ENCODE measurements at places on chromosomes 3 and 15.

DNA sequence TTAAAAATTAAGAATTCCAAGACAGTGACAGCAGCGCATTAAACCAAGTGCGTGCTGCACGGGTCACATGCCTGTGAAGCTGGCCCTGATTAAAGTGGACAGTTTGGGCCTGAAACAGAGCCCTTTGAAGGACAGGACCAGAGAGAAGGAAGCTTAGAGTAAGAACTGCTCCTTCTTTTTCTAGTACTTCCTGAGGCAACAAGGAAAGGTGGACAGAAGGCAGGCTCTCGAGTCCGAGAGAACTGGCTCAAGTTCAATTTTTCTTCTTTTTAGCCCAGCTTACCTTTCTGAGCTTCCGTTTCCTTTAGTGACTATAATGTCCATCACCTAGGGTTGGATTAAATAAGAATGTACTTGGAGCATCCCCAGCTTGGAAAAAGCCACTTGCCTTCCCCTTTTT, 26.9 kb downstream of the ANP32A start:
- no peak for DNase-seq

- no peak for DNase-seq
Observed at GRCh38 chr15:99931703-99932603, 198.7 kb upstream of the LYSMD4 start.

DNA sequence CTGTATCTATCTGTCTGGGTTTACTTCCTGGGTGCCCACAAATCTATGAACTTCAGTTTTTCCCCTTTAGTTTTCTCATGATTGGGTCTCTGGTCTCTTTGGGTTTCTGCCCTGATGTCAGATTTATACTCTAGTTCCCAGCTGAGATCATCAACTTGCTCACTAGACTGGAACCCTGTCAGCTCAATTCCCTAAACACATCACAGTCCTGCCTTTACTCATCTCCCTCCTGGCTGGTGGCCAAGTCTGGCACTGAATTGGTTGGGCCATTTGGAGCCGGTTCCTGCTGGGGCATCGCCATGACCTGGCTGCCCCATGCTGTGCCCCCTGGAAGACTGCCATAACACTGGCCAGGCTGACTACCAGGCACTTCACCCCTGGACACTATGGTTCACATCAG, 345.3 kb downstream of the CHST2 start:
- no peak for DNase-seq

- no peak for DNase-seq
Observed at GRCh38 chr3:13189639-13190377, 116.6 kb upstream of the IQSEC1 start.

DNA sequence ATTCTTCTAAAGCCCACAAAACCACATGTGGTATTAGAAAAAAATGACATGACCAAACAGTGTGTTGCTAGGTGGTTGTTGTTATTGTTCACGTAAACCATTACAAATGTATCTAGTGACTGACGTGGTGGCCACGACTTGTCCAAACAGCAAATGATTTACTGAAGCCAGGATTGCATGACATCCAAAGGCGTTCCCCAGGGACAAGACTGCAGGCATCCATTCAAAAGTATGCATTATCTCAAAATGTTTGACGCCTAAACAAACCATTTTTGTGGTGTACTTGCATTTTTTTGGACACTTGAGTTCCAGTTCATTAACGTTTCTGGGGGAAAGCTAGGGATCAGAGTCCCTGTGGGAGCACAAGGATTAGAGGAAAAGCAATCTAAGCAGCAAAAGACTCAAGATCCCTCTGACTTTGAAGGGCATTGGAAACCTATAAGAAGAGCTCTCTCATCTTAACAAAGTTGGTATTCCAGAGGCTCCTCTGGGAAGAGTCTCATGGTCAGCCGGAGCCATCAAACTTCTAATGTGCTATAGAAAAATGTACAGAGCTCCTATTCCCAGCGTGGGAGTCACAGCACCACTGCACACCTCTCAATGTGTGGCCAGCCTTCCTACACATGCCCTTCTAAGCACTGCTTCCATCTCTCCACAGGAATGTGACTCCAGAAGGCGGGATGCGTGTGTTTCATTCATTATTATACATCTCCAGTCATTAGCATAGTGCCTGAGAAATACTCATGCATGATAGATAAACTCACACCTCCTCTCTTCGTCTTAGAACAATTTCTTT, 62.9 kb downstream of the FBN1 start:
- no peak for DNase-seq

DNA sequence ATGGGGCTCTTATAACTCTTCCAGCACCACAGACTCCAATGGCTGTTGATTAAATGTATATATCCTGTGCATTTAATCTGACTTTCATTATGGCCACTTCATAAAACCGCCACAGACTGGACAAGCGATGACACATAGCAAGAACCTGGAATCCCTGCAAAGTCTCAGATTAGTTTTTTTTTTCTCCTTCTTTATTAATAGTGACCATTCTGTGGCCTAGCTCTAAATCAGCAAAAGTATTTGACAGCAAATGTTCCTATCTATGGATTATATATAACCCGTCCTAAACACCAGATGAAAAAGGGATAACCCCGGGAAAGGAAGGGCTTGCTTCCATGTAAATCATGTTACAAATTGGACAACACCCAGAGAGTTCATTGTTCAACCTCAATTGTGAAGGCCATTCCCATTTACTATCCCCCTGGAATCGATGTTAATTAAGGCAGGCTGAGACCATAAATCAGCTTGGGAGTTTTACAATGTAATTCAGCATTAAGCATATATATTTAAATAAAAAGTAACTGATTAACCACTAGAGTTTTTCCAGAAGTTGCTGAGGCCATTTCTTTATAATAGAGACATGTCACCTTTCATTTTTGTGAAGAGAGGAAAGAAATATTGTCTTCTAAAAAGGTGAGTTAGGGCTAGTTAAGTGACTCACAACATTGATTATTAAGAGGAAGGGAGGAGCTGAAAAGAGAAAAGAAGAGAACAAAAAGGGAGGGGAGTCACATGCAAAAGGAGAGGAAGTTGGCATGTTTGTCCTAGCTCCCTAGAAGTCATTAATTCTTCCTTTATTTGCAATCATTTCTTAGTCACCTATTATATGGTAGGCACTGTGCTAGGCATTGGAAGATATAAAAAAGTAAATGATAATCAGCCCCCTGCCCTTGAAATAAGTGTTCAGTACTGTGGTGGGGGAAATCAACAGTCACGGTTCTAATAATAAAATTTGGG, 26.2 kb downstream of the ALDH1A2 start:
- no peak for DNase-seq

GRCh38 chr15:80846031-80846815, 67.1 kb downstream of the CEMIP start:
- DNase-seq = no peak

GRCh38 chr15:79884204-79884596, 12.6 kb downstream of the MTHFS start:
- no peak for DNase-seq

DNA sequence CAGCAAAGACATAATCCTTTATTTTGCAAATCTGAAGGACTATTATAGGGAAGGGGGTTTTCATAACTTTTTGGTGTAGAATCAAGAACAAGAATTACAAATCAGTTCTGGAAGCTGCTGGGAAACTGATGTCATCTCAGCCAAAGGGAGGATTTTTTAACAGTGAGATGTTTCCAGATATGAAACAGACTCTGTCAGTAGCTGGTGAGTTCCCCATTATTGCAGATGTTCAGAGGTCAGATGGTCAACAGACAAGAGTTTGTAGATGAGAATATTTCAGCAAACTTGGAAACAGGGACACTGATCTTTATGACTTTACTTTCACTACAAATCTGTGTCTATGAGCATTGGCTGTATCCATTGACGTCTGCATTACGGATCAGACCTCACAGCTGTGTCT, 71.9 kb upstream of the LPP start:
- DNase-seq = no peak

GRCh38 chr3:172341482-172342059, 106.7 kb downstream of the GHSR start:
- no peak for DNase-seq

GRCh38 chr15:100867433-100867832, 12.2 kb upstream of the ALDH1A3 start:
- DNase-seq = no peak

- DNase-seq = no peak
Observed at GRCh38 chr15:76060118-76060989, 569 bp downstream of the TMEM266 start.

DNA sequence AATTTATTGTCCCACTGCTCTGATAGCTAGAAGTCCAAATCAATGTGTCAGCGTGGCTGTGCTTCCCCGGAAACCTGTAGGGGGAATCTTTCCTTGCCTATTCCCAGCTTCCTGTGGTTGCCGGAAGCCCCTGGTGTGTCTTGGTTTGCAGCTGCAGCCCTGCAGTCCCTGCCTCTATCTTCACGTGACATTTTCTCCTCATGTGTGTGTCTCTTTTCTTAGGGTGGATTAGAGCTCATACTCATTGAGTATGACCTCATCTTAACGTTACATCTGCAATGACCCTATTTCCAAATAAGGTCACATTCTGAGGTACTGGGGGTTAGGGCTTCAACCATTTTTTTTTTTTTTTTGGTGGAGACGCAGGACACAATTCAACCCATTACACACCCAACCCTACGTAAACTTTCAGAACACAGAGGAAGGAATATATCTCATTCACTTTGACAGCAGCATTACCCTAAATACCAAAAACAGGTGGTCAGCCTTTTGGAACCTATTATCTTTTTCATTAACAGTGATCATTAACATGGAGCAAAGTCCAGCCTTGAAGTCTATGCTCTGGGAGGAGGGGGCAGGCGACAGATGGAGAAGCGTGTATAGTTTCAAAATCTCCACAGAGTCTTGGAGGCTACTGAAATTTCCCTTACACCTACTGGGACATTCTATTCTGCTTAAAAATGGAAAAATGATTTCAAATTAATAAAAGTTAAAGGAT, 88.6 kb downstream of the RYK start:
- no peak for DNase-seq

DNA sequence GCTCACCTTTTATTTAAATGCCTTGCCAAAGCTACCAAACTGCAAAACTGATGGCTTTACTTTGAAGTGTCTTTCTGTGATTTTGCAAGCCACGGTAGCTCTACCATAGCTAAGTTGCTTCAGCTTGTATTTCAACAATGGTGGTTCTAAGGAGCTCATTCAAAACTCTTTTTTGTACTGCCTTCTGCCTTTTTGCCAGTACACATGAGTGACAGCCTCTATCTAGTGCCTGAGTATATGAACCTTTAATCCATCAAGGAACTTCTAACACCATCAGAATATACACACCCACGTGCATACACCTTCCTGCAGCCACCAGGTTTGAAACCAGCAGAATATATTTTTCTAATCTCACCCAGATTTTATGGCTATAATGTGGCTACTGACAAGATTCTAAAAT, 10.4 kb upstream of the NR2F2 start:
- DNase-seq = no peak

DNA sequence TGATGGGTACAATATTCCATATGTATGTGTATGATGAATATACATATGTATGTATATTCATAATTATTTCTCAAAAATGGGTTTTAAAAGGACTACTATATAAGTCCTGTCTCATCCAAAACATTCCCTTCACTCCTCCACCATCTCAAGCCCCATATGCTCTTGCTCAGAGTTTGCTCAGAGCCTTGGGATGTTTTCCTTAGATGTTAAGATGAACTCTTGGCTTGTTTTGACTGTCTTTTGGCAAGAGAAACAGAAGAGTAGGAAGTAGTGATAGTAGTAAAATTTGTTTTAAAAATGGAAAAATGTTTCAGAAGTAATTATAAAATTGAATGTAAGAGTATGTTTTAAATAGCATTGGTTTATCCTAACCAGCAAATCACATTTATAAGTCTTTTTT, 6.2 kb upstream of the EPHA3 start:
- no peak for DNase-seq

DNA sequence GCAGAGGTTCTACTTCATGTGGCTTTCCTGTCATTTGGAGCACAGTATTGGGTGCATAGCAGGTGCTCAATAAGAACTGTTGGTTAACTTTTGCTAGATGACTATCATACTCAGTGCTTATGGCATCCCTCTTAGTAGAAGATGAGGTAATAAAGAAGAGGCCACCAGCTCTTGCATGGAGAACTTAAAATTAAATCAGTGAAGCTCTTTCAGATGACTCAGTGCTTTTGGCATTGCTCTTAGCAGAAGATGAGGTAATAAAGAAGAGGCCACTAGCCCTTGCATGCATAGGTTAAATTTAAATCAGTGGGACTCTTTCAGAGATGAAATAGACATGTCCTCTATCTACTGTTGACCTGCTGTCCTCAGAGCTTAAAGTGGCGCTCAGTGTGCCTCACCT, 109.4 kb upstream of the FGF7 start:
- no peak for DNase-seq

GRCh38 chr3:37863949-37864822, 2.5 kb downstream of the CTDSPL start:
- no peak for DNase-seq

DNA sequence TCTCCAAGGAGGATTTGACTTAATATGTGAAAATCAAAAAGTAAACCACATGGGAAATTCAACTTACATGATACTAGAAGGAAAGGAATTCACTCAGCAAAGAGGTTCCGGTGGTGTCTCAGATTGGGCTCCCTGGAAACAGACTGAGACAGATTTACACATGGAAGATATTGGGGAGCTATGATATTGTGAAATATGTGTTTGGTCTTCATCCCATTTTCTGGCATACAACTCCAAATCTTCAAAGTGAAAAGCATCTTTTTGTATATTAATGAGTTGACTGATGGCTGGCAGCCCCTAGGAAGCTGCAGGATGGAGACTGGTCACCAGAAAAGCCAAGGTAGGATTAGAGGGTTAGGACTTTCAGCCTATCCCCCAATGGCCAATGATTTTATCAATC, 29.3 kb downstream of the GRK7 start:
- DNase-seq = no peak

GRCh38 chr15:70480196-70480856, 283.0 kb downstream of the UACA start:
- no peak for DNase-seq

GRCh38 chr3:105959851-105960250, 91.0 kb upstream of the CBLB start:
- no peak for DNase-seq

DNA sequence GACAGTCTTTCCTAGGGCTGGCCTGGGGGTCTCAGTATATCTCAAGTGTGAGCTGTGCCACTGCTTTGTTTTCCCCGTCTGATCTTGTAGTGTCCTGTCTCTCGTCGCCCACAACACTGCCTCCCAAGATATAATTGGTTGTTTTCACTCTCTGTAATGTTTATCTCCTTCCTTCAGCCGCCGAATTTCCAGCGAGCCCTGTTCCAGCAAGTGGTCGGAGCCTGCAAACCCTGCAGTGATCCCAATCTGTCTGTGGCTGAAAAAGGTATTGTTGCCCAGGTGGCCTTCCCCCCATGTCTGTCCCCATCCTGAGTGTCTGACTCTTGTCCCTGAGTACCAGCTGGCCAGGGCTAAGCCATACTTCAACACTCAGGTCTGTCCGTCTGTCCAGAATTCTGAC, 9.5 kb upstream of the MANF start:
- DNase-seq = no peak

GRCh38 chr15:62503451-62503850, 338.4 kb upstream of the C2CD4B start:
- no peak for DNase-seq

GRCh38 chr15:81781395-81781794, 264.4 kb downstream of the MEX3B start:
- DNase-seq = no peak
